Left lung (tissue), 14 donors: ENCODE measurements at places on chromosomes 1 and 21. TPM values are rescaled to one million over a fixed set of nuclear protein-coding genes. Genes with fewer than 3 reads are reported as not detected.

CFHR5 gene
- not detected for polyA plus RNA-seq

OXCT2 gene
- 0.15 TPM for polyA plus RNA-seq

EXTL1 gene
- polyA plus RNA-seq: 0.89 TPM

CRYBG2 gene
- 2.0 TPM for polyA plus RNA-seq

SPATA6 gene
- 29.7 TPM for polyA plus RNA-seq

GBP2 gene
- polyA plus RNA-seq: 3.6 TPM

OR2L8 gene
- polyA plus RNA-seq: not detected

CTTNBP2NL gene
- 40.8 TPM for polyA plus RNA-seq

TRIM58 gene
- polyA plus RNA-seq: 3.1 TPM

EPRS1 gene
- polyA plus RNA-seq: 90.2 TPM

CASQ1 gene
- 0.20 TPM for polyA plus RNA-seq

NR1I3 gene
- polyA plus RNA-seq: 1.5 TPM

AMPD1 gene
- not detected for polyA plus RNA-seq

FMO4 gene
- 19.7 TPM for polyA plus RNA-seq

C2CD4D gene
- 0.49 TPM for polyA plus RNA-seq

GBP4 gene
- 20.4 TPM for polyA plus RNA-seq

EPHA10 gene
- 0.14 TPM for polyA plus RNA-seq

ADORA3 gene
- 0.63 TPM for polyA plus RNA-seq

SHC1 gene
- polyA plus RNA-seq: 120 TPM

ITLN2 gene
- 0.18 TPM for polyA plus RNA-seq

TMEM269 gene
- polyA plus RNA-seq: 1.3 TPM

PPFIA4 gene
- 3.7 TPM for polyA plus RNA-seq

TBX19 gene
- 8.2 TPM for polyA plus RNA-seq

DHRS3 gene
- polyA plus RNA-seq: 38.7 TPM

CELA3B gene
- polyA plus RNA-seq: not detected

IFT25 gene
- 52.5 TPM for polyA plus RNA-seq

NUF2 gene
- 20.7 TPM for polyA plus RNA-seq
